ENCODE measurements at places on chromosomes 6 and 20.

DNA sequence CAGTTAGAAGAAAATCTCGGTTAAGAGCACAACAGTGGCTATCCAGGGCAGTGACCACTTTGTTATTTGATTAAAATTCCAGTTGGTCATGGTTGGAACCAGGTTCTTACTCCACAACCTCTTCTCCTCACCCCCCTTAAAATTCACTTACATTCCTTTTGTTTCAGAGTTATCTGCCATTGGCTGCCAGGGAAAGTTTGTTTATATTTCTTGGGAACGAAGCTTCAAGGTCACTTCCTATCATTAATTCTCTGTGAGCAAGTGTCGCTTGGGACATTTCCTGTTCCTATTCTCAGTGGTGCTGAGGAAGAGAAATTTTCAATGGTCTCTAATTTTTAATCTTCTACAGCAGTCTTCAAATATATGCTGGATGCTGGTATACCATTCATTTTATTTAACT lies 121.1 kb upstream of the COL21A1 start:
- no peak for DNase-seq

- peak; percentile 71 for DNase-seq
Measured at GRCh38 chr6:150334790-150335783, 33.7 kb upstream of the IYD start.

DNA sequence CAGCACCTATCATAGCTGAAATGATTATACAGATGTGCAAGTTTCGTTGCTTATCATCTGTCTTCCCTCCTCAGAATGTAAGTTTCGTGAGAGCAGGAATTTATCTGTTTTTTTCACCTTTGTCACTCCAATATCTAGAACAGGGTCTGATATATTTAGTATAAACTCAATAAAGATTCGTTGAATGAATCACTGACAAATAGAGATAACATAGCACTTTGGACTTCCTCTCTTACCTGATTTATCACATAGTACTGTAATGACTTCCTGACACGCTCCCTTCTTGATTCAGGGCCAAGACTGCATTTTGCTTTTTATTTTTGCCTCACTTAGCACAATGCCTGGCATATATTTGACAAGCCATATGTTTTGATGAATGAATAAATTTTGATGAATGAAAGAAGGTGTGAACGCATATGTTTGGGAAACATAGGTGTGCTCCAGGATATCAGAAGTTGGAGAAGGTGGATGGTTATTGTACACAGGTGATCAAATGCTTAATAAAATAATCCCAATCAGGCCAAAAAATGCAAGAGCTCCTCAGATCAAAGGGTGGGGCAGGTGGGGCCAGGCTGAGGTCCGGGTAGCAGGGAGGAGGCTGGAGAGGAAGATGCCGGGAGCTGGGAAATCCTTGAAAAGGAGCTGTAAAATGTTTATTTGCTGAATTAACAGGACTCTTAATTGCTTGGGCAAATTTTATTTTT lies 33.0 kb downstream of the PIM1 start:
- peak; percentile 43 for DNase-seq

GRCh38 chr20:45951925-45952834 lies 17.7 kb downstream of the PCIF1 start:
- DNase-seq: no peak

- no peak for DNase-seq
Measured at GRCh38 chr6:156273065-156273711, 504.0 kb upstream of the ARID1B start.

DNA sequence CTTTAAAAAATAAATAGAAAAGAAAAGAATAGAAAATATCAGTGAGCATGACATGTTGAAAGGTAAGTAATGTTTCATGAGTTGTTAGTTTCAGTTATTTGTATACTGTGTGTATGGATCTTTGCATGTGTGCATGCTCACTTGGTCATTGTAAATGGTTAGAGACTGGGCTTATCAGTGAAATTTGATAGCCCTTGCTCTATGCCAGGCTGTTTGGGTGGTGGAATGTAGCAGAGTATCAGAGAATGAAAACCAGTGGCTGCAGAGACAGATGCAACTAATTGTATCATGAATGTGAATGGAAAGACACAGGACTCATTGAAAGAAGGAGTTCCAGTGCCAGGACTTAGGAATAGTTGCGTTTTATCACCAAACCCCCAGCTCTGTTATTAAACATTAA lies 4.2 kb downstream of the GSTA2 start:
- peak; percentile 9 for DNase-seq

GRCh38 chr6:36984581-36985416 lies 1.2 kb downstream of the MTCH1 start:
- peak; percentile 52 for DNase-seq

DNA sequence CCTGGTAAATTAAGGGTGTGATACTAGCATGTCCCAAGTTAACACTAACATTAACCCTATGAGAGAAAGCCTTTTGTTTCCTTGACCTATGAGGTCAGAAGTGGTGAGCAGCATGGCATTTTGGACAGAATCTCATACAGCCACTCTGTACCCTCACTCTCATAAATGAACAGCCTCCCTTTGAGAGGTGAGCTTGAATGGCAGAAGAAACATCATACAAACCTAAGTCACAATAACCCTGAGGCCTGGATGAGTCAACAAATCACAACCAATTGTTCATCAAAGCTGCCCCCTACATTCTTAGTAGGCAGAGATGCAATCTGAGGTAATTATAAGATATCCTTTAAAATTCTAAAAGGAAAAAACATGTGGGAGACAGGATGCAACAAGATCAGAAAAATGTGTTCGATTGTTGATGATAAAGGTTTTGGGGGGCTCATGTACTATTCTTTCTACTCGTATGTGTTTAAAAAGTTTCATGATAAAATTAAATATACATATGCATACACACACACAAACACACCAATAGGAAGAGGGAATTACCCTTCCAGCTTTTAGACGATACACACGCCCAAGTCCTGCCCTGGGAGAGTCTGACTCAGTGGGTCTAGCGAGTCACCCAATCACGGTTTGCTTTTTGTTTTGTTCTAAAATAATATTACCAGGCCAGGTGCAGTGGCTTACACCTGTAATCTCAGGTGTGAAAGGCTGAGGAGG lies 117.3 kb downstream of the ARHGAP18 start:
- no peak for DNase-seq

GRCh38 chr6:156767603-156768467 lies 9.3 kb upstream of the ARID1B start:
- peak; percentile 51 for DNase-seq

DNA sequence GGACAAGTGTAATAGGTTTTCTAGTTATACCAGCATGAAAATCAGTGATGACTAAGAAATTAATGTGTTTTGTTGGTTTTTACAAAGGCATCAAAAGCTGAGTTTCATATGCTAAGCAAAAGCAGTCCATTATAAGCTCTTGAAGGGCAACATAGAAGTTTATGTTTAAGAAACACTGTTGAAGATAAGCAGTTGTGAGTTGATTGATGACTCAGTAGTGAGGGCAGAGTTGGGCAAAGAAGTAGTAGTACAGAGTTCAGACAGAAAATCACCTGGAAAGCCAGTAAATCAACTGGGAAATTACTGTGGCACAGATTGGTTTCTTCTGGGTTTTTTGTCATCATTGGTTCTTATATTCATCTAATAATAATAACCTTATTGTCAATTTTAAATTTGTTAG lies 78.0 kb upstream of the SMIM8 start:
- peak; percentile 57 for DNase-seq

- DNase-seq: peak; percentile 70
Measured at GRCh38 chr6:11702500-11703130, 76.0 kb downstream of the ADTRP start.

DNA sequence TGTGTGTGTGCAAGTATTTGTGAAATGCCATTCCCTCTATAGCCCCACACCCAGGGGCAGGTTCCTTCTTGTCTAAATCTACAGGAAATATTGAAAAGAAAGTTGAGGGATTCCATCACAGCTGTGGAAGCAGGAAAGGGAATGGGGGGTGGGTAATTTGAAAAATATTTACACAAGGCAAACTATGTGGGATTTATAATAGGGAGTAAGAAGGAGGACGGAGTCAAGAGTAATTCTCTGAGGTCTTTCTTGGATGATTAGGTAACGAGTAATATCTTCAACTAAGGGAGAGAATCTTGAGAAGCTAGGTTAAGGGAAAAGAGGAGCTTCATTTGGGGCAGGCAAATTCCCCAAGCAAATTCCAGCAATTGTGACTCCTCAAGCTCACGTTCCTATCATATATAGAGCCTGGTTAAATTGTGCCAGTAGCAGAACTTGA lies 113.5 kb upstream of the SGK1 start:
- DNase-seq: no peak

DNA sequence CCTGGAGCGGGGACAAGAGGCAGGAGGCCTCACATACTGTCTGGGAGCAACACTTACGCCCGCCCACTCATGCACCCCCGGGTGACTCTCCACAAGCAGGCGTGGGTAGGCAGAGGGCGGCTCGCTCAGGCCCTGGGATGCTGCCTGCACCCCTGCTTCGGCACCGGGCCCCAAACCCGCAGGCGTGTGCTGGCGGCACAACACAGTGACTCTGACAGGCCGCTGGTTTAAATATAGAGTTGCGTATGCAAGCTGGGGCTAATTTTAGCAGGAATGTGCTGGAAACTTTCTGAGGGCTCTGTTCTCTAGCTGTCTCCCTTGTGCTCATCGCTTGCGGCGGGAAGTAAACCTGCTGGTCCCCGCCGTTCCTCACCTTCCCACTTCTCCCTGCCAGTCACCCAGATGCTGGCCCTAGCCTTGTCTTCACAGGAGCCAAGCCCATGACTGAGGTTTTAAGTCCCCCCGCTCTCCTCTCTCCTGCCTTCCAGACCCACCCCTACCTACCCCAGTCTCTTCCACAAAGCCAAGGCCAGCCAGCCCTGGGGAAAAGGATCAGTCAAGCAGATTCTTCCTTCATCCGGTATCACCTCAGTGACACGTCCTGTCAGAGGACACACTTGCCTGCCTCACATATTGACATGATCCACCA lies 94.5 kb upstream of the FOXP4 start:
- DNase-seq: peak; percentile 50

GRCh38 chr6:144007478-144008119 lies 460 bp downstream of the PLAGL1 start:
- no peak for DNase-seq

GRCh38 chr6:10395171-10395703 lies 19.6 kb downstream of the TFAP2A start:
- no peak for DNase-seq

DNA sequence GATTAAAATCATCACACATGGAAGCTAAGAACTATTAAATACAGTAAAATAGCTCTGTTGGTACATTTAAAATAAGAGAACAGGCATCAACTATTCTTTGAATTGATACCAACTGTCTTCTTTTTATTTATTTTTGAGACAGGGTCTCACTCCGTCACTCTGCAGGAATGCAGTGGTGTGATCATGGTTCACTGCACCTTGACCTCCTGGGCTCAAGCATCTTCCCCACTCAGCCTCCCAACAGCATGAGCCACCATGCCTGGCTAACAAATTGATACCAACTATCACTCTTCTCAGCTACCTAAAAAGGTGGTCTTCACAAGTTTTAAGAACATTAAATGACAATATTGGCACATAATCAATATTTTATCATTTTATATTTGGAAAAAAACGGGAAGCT lies 7.8 kb upstream of the PNISR start:
- no peak for DNase-seq

- peak; percentile 91 for DNase-seq
Measured at GRCh38 chr6:83867527-83868161, 8.2 kb downstream of the CYB5R4 start.

- no peak for DNase-seq
Measured at GRCh38 chr6:34005901-34006531, 139.9 kb downstream of the GRM4 start.

DNA sequence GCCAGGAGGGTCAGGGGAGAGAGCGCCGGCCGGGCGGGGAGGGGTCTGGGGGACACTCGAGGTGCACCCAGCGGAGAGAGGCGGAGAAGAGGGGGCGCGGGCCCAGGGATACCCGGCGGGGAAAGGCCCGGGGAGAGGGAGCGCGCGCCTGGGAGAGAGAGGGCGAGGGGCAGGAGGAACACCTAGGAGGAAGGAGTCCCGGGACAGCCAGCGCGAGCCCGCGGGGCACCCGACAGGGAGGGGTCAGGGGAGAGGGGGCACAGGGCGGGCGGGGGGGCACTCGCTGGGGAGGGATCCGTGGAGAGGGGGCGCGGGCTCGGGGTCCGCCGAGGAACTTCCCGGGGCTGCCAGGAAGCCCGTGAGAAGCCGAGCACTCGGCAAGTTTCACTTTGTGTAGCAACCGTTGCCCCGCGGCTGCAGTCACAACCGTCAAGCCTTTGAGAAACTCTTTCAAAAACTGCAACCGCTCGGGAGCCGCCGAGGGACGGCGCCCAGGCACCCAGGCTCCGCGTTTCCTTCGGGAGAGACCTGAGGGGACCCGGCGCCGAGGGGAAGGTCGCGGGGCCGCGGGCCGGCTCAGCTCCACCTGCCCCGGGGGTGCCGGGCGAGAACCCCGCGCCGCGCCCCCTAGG lies 471 bp downstream of the EZR start:
- DNase-seq: peak; percentile 60

DNA sequence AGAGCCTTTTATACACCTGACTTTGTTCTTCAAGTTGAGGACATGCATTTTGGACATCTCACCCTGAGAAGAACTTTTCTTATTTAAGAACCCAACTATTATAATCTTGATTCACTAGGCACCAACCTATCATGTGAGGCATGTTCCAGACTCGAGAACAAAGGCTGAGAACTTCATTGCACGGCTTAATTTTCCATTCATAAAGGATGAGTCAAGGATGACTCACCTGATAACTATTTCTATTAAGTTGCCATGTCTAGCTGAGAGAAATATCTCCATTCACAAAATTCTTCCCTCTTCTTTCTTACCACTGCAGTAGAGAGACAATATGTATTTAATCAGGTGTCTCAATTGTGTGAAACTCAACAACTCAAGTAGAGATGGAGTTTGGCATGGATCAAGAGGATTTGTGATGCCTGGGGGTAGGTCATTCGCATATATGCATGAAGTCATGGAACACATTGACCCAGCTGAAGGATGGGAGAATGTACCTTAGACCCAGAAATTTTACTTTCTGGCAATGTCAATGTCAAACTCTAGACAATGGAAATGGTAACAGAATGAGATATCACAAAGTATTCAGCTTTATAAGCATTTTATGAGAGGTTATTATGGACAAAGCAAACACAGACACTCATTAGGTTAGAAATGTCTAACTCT lies 208.7 kb upstream of the PRND start:
- peak; percentile 94 for DNase-seq

All from amniotic epithelial cell (primary cell).